Fibroblast of skin of left quadriceps (primary cell): ENCODE measurements at places on chromosomes 7 and 10.

DNA sequence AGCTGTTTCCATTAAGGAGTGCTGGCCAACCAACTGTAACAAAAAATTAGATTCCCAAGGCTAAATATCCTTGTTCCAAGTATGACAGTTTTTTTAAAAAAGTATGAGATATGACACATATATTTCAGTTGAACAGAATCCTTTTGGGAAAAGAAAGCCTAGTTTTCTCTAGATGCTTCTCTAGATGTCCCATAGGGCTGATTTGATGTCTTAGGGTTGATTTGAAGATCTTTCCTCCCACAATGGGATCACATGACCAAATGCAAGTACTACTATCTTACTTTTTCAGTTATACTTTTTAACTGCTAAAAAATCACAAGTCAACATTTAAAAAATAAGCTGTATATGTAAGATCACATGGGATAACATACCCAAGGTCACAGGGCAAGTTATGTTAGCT is 3.7 kb downstream of the NAMPT start:
- no peak for DNase-seq

DNA sequence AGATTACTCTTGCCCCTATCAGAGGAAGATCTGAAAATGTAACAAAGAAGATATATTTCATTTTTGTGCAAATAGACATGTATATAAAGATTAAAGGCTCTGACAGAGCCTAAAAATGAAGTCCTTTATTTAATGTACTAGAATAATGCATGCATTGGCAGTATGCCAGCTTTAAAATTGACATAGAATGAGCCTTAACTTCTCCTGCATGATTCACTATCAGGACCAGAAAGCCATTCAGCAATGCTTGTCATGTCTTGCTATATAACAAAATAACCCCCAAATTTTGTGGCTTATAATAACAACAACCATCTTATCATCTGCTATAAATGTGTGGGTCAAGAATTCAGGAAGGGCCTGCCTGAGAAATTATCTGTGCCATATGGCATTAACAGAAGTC is 411.9 kb downstream of the GRM8 start:
- no peak for DNase-seq

DNA sequence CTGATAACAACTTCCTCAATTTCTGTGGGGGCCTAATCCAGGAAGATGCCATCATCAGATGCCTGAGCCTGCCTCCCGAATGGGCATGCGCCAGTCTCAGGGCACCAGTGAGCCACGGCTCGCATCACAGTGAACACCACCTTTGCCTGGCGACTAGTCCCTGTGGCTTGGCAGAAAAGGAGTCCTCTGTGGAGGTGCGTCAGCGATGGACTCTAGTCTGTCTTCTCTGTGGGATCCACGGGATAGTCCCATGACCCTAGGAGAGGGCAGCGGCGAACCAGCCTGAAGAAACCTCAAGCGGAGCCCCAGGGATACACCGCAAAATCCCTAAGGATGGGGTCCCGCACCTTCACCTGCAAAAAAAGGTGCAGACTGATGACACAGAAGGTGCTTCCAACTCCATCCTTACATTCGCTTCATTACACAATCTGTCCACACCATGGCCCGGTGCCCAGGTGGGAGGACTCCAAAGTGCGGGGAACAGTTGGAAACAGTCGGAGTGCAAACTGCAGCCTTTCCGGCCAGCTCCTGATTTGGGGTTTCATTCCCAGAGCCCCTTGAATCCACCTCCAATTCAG is 35.1 kb upstream of the ZNF273 start:
- DNase-seq: no peak

DNA sequence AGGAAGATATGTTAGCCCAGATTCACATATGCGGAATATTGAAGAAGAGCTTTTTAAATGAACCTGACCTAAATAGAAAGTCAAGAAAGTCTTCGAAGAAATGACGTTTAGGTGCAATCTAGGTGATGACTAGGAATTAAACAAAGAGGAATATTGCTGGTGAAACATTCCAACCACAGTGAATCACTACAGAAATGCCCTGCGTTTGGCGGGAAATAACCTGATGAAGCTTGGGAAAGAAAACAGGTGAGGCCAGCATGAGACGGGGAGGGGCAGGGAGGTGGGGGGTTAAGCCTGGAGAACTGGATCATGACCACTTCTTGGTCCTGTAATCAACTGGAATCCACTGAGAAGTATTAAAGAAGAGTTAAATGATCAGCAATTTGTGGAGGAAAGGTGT is 299.4 kb upstream of the VSTM2A start:
- DNase-seq: no peak

GRCh38 chr10:118310822-118311221 is 31.3 kb downstream of the FAM204A start:
- DNase-seq: no peak

- no peak for DNase-seq
Measured at GRCh38 chr10:79230328-79230830, 116.9 kb upstream of the PPIF start.
